ENCODE measurements at places on chromosomes 12 and 14. TPM values are rescaled to one million over a fixed set of nuclear protein-coding genes. Genes with fewer than 3 reads are reported as not detected.

DNA sequence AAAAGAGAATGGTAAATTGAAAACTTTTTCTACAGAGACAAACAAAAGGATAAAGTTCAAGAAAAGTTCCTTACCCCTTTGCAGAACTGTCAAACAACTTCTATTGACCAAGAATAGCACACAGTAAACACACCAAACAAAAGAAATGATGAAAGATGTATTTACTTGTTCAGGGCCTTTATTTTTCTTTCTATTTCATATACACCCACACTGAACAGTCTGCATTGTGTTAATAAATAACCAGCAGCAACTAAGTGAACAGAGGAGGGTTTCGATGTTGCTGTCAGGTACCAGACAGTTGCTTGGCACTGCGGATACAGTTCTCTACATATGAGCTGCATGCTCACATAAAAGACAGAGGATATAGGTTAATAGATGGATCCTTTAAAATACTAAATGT is 122.1 kb downstream of the SOX5 start:
- DNase-seq: no peak

The STRN3 gene
- 51.6 TPM for polyA plus RNA-seq

The DBX2 gene
- polyA plus RNA-seq: 0.08 TPM

The GZMB gene
- polyA plus RNA-seq: 0.42 TPM

- no peak for DNase-seq
These were observed 41.6 kb upstream of the MAP1LC3B2 start for GRCh38 chr12:116517431-116518045.

- DNase-seq: no peak
These were observed 3.3 kb downstream of the NKX2-8 start for GRCh38 chr14:36579001-36579555.

The LRRC43 gene
- polyA plus RNA-seq: 4.5 TPM

The POTEM gene
- not detected for polyA plus RNA-seq

The CCDC77 gene
- polyA plus RNA-seq: 22.5 TPM

The ABHD12B gene
- polyA plus RNA-seq: 0.33 TPM

DNA sequence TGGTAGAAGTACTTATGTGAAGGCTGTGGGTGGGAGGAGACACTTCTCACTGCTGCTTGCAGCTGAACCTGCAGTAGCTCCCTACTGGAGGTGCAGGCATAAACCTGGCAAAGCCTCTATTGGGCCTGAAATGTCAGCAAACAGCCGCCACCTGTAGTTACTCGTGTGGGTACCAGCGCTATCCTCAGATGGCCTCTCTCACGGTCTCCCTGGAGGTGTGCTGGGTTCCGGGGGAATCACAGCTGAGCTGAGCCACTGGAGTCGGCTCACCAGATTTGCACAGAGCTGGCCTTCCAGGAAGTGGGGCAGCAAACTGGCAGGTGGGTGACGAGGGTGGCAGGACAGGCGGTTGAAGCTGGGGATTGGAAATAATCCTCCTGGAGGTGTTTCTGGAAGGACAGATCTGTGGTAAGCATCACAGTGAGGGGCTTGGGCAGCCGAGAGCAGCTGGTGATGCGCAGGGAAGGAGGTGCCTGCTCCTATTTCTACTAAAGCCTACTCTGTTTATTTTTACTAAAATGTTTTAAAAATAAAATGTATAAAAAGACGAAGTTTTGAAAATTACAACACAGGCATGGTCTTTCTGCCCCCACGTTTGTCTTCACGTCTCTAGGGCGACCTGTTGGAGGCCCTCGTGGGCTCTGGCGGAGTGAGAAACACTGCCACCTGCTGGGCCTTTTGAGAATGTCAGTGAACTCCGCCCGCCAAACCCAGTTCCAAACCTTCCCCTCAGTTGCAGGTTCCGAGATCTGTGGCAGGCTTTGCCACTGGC is 67.8 kb upstream of the PLEKHG3 start:
- DNase-seq: no peak

- DNase-seq: no peak
These were observed 11.4 kb downstream of the WSCD2 start for GRCh38 chr12:108140501-108140900.

The ISCU gene
- polyA plus RNA-seq: 114 TPM

The KLHL28 gene
- polyA plus RNA-seq: 17.3 TPM

GRCh38 chr12:105538880-105539279 is 208.4 kb downstream of the C12orf75 start:
- DNase-seq: no peak

DNA sequence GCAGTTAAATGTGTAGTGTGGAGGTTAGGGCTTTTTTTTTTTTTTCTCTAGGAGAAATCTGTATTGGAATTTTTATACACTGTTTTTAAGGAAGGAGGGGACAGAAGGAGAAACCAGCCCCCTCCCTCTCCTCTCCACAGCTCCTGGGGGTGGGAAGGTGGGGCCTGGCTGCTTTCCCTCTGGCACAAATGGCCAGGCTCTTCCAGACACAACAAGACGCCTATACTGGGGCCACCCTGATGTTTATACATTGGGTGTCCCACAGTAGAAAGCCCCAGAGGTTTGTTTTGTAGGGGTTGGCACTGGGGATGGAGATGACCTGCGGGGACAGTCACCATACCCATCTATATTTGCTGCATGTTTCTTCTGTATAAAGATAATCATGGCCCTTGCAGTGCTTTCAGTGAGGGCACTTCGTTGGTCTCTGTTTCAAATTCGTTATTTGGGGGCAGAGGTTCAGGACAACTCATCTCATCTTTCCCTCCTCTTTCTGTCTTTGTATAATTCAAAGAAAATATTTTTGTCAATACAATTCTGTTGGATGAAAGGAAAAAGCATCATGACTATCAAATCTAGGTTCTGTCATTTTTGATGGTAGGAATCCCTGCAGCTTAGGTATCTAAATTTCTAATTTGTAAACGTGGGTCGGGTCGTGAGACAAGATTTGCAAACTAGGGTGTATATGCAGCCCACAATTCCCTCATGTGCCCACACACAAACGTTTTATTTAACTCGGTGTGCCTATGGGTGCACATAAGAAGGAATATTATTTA is 2.3 kb upstream of the HOTAIR start:
- no peak for DNase-seq

DNA sequence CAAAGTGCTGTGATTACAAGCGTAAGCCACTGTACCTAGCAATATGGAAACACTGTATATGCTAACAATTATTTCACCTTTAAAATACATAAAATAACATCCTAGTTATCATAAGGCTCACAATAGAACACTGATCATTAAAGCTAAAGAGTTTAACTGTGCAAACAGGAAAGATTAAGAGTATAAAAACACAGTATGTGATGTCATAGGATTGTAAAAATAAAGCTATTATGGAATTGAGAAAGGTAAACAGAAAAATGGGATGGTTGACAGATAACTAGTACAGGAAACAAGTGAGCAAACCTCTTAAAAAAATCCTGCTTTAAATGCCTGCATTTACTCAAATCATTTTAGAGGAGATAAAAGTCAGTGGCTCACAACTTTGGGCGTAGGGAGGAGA is 10.8 kb upstream of the IPO8 start:
- no peak for DNase-seq

The SLC6A12 gene
- 13.2 TPM for polyA plus RNA-seq

GRCh38 chr14:103384450-103385151 is 614 bp upstream of the MARK3 start:
- no peak for DNase-seq

The NRL gene
- 3.7 TPM for polyA plus RNA-seq

DNA sequence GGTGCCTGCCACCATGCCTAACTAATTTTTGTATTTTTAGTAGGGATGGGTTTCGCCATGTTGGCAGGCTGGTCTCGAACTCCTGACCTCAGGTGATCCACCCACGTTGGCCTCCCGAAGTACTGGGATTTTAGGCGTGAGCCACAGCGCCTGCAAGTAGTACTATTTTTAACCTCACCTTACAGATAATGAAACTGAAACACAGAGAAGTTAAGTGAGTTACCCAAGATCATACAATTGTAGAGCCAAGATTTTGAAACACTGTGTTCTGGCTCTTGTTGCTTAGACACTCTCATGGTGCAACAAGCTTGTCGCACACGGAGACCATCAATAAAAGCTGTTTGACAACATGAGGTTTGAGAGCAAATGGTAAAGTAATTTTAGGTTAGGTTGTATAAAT is 159.1 kb upstream of the LMNTD1 start:
- DNase-seq: no peak

DNA sequence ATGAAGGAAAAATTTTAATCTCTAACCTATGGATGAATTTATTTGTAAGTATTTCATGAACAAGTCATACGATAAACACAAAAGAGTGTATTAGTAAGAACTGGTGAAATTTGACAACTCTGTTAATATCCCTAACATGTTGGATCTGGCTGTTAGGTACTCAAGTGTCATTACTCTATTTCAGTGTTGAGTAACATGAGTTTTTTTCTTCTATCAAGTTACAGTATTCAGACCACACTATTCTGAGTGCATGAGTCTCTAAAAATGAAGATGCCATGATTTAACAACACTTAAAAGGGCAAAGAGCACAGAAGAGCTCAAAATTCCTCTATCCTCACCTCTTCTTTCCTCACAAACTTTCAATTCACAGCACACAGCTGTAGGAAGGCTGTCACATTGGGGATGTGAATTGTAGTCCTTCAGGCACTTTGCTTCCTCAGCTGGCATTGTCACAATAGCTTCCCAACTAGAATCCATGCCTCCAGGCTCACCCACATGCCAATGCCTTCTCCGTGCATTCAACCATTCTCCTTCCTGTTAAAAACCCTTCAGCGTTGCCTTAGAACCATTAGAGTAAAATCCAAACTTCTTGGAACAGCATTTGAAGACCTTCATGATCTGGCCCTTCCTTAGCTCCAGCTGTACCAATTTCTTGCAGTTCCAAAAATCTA is 73.7 kb upstream of the DBX2 start:
- DNase-seq: no peak

The RFX4 gene
- not detected for polyA plus RNA-seq

The SERPINA10 gene
- polyA plus RNA-seq: 0.24 TPM

The GLIPR1L1 gene
- not detected for polyA plus RNA-seq

DNA sequence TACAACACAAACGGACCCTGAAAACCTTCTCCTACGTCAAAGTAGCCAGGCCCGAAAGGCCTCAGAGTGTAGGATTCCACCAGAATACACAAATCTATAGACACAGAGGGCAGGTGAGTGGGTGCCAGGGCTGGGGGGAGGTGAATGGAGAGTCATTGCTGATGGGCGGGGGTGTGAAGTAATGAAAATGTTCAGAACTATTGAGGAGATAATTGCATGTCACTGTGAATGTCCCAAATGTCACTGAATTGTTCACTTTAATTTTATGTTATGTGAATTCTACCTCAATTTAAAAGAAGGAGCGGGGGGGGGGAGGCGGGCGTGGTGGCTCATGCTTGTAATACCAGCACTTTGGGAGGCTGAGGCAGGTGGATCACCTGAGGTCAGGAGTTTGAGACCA is 36.0 kb downstream of the P2RX4 start:
- DNase-seq: no peak

- DNase-seq: no peak
These were observed 17.0 kb downstream of the EEA1 start for GRCh38 chr12:92912052-92912451.

- DNase-seq: no peak
These were observed 120.3 kb upstream of the FLRT2 start for GRCh38 chr14:85409481-85410210.

DNA sequence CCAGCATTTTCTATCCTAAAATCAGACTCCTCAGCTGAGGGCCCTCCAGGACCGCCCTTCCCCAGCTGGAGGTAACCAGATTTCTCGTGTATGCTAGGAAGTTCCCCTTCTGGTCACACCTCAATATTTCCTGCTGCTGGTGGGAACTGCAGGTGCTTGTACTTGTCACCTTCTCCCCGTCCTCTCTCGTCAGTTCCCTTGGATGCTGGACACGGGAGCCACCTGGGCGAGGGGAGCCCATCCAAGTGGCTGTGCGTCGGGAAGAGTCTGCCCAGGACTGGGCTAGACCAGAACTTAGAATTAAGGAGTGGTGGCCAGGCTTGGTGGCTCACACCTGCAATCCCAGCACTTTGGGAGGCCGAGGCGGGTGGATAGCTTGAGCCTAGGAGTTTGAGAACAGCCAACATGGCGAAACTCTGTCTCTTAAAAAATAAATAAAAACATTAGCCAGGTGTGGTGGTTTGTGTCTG is 23.2 kb upstream of the KIF26A start:
- no peak for DNase-seq

The TAS2R20 gene
- 1.2 TPM for polyA plus RNA-seq

DNA sequence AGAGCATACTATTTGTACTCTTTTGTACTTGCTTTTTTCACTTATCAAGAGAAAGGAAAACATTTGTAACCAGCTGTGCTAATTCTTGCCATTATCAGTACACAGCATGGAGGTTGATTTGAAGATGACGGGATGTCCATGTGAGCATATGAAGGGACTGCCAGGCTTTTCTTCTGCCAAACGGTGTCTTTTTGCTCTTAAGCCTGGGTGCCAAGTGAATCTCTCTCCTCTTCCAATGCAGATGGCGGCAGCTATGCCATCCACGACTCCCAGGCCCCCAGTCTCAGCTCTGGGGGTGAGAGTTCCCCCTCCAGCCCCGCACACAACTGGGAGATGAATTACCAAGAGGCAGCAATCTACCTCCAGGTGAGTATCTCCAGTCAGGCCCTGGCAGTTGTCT is 38.9 kb downstream of the TPCN1 start:
- no peak for DNase-seq

The NGB gene
- not detected for polyA plus RNA-seq

GRCh38 chr14:99730876-99731546 is 46.9 kb downstream of the CYP46A1 start:
- no peak for DNase-seq

GRCh38 chr14:55712491-55712890 is 132.5 kb downstream of the KTN1 start:
- DNase-seq: no peak

- no peak for DNase-seq
These were observed 280.5 kb downstream of the PCNX1 start for GRCh38 chr14:71187633-71188356.

The POLR3B gene
- 18.2 TPM for polyA plus RNA-seq

DNA sequence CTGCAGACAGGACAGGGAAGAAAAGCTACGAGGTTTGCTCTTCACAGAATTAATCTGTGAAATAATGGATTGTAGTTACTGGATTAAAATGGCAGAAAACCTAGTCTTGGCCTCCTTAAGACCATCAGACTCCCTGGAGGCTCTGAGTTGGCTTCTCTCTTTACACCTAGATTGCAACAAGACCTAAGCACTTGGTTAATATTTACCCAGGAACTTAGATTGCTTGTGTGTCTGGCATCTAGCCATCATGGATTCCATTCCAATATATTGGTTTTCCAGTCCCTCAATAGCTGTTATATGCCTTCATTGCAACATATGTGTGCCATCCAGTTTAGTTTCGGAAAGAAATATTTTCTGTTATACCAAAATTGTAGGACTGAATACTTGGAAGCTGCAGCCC is 1.9 kb upstream of the GTF2A1 start:
- DNase-seq: no peak

- DNase-seq: no peak
These were observed 19.9 kb downstream of the CCND2 start for GRCh38 chr12:4293299-4293965.

- no peak for DNase-seq
These were observed 83.0 kb downstream of the ACTN1 start for GRCh38 chr14:68896132-68896531.
